ENCODE measurements at places on chromosomes 11 and 22.

- no peak for DNase-seq
Observed at GRCh38 chr11:61972112-61972671, 4.8 kb upstream of the FTH1 start.

DNA sequence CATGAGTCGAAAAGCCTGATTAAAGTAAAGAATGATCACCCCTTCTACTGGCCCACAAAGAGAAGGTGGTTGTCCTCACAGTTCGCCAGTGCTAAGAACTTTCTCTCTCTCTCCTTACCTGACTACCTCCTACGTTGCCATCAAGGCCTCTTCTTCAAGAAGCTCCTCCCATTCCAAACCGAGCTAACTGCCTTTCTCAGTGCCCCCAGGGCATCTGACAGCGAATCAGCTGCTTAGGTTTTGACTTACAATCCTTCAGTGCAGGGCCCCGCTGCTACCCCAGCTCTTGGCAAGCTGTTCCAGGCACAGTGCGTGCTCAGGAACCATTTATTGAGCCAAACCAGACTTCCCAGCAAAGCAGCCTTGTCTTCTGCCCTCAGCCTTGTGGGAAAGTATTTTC, 5.8 kb downstream of the VSTM5 start:
- no peak for DNase-seq

- no peak for DNase-seq
Observed at GRCh38 chr11:33825854-33826560, 51.7 kb upstream of the FBXO3 start.

DNA sequence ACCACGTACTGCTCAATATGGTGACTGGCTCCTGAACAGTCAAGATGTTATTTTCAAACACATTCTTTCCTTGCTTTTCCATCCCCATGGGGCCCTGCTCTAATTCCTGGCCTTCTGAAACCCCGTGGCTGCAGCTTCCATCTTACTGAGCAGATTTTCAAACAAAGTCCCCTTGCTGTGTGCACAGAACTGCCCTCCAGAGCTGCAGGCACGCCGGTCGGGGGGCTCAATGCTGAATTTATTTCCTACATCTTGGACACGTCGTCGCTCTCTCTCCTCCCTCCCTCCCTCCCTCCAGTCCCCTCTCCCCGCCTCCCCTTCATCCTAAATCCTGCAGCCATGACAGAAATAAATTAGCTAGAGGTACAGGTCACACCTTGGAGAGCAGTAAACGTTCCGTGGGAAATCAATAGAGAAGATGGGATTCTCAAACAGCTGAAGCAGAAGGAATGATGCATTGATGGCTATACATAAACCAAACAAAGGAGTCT, 243.1 kb upstream of the BLID start:
- no peak for DNase-seq

DNA sequence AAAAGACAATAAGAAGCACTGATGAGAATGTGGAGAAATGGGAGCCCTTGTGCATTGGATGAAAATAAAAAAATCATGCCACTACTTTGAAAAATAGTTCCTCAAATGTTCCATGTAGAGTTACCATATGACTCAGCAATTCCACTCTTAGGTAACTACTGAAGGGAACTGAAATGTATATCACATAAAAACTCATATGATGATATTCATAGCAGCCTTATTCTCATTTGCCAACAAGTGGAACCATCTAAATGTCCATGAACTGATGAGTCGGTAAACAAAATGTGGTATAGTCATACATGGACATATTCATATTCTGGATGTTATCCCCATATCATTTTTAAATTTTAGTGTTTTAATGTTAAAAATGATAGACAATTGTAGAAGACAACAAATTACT, 3.5 kb downstream of the KRTAP5-9 start:
- no peak for DNase-seq

DNA sequence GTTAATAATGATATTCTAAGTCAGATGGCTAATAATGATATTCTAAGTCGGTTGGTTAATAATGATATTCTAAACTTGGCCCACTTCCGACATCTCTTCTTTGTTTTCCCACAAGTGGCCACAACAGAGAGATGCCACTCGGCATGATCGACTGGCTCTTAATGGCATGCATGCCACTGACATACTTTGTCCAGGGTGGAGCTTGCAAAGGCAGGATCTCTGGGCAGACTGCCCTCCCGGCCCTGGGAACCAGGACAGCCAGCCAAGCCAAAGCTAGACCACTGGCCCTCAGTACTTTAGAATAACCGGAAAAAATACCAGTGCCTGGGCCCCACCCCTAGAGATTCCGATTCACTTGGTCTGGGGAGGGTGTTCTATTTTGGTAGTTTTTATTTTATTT, 78.1 kb downstream of the KIAA1671 start:
- no peak for DNase-seq

DNA sequence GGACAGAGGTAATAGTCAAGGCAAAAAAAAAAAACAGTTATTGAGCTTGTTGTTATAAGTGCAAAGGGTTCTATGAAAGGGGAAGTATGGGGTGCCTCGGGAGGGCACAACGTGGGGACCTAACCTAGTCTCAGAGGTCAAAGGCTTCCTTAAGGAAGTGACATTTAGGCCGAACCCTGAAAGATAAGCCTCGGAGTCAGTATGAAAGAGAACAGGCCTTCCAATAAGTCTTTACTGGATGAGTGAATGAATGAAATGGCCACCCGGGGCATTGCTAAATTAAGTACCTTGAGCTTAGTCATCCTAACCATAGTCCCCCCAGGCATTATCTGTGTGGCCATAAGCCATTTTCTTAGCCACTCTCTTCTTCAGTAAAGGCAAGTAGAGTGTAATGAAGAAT, 19.7 kb downstream of the FLI1 start:
- no peak for DNase-seq

DNA sequence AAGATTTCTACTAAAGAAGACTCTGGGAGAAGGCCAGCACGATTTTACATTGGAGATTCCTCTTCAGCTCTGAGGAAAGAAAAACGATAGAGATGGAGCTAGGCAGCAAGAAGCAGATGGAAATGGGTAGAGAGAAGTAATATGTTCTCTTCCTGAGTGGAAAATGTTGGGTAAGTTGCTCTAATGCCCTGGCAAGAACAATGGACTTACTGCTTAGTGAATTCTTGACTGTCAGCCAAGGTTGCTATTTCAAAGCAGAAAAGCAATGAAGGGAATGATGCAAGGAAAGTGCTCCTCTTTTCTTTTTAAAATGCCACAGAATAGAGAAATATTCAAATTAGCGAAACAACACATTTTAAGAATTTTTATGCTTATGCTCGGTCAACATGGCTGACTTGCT, 38.4 kb upstream of the CWF19L2 start:
- no peak for DNase-seq

DNA sequence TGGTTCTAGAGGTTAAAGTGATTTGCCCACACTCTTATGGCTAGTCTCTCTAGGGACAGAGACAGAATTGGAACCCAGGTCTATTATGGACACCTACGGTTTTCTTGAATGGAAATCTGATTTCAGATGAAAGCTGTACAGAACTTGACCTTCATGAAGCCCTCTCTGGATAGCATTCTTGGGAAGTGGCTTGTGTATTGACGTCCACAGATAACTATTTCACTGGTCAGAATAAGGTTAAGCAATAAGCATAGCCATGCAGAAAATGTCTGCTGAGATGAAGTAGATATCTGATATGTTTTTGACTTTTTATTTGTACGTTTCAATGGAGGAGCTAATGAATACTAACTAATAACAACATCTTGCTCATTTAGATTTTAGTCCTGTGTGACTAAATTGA, 1.1 kb downstream of the TLCD5 start:
- no peak for DNase-seq

DNA sequence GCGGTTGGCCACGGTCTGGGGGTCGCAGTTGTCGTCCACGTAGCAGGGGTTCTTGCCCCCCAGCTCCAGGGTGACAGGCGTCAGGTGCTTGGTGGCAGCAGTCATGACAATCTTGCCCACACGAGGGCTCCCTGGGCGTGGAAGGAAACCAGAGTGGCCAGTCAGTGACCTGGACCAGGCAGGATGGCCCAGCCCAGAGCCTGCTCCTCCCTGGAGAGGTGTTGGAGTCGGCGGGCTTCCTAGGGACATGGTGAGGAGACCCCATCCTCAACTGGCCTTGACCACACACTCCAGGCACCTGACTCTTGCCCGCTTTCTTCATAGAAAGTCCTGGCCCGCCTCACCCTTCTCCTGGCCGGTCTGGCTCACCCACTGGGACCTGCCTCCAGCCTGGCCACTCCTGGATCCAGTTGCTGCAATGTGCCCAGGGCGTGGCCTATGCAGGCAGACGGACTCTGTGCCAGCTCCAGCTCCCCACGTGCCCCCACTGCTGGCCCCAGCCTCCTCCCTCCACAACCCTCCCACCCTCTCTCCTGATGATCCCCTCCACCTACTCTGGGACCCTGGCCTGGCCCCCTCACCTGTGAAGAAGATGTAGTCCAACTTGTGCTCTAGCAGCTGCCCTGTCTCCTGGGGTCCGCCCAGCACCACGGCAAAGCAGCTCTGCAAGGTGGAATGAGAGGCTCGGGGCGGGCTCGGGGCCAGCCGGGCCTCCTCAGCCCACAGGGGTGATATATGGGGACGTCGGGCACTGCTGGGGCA, 8.7 kb downstream of the ALDH3B2 start:
- DNase-seq, result no peak

DNA sequence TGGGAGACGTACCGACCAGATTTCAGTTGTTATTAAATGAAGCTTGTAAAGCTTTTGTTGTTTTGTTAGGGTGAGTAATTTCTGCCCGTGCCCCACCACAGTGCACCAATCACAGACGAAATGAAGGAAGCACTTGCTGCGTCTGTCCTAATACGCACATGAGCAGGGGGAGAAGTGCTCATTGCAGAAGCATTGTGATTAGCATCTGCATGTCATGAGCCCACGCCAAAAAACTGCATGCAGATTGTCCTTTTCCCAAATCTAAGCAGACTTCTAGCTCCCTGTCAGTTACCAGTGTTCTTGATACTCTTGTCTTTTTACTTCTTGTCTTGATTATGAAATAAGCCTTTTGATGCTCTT, 15.5 kb downstream of the RBX1 start:
- no peak for DNase-seq

GRCh38 chr11:66070604-66071380, 720 bp downstream of the PACS1 start:
- DNase-seq, result peak; percentile 28

DNA sequence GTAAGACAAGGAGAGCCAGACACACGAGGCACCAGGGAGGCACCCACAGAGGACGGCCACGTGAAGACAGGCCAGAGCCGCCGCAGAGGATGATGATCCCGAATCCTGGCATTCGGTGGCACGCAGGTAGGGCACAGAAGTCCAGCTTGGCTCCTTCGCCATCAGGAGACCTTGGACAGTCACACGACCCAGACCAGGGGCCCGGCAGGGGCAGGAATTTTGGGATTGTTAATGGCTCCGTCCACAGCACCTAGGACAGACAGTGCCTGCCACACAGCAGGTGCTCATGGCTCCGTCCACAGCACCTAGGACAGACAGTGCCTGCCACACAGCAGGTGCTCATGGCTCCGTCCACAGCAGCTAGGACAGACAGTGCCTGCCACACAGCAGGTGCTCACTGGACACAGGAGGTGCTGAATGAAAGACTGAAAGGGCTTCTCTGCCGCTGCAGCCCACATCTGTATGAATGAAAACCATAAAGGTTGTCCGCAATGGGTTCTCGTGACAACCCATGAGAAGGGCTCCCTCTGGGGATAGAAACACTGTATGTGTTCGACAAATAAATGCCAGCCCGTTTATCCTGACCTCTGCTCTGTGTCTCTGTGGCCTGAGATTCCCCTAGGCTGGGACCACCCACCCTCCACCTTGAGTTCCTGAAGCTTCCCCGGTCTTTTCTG, 341.6 kb downstream of the CTTN start:
- DNase-seq, result no peak

- no peak for DNase-seq
Observed at GRCh38 chr11:35752115-35752514, 89.5 kb downstream of the TRIM44 start.

DNA sequence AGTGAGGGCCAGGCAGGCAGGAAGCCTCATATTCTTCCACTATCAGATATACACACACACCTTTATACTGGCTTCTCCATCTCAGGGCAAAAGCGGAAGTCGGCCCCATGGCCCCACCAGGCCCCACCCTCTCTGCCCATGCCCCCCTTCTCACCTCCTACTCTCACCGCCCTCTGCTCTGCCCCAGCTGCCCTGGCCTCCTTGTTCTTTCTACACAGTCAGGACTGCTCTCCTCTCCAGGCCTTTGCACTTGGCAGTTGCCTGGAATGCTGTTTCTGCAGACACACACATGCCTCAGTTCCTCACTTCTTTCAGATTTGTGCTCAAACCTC, 25.3 kb downstream of the OTOG start:
- no peak for DNase-seq

- DNase-seq, result no peak
Observed at GRCh38 chr11:59247531-59248227, 35.0 kb upstream of the MPEG1 start.

- no peak for DNase-seq
Observed at GRCh38 chr11:1293619-1294015, 15.8 kb downstream of the TOLLIP start.

- DNase-seq, result no peak
Observed at GRCh38 chr11:91778758-91779157, 445.9 kb upstream of the FAT3 start.

GRCh38 chr11:68472778-68473177, 12.2 kb downstream of the PPP6R3 start:
- DNase-seq, result no peak

DNA sequence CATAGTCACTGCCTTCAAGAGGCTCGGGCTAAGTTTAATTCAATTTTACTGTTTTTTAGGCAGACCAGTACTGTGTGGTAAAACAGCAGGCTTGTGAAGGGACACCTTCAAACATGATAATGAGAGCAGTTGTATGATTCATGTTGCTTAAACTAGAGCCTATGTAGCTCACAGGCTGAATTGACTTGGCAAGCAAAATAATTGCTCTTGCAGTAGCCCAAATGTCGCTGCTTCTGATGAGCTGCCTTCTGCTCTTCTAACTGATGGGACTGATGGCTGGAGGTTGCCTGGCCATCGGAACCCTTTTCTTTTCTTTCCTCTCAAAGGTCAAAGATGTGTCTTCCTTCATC, 137.6 kb downstream of the MAML2 start:
- DNase-seq, result no peak

- no peak for DNase-seq
Observed at GRCh38 chr22:33880986-33881385, 39.3 kb downstream of the LARGE1 start.

GRCh38 chr11:75471176-75471973, 38.4 kb upstream of the KLHL35 start:
- no peak for DNase-seq

GRCh38 chr11:518463-519202, 11.6 kb upstream of the RNH1 start:
- DNase-seq, result peak; percentile 79

- no peak for DNase-seq
Observed at GRCh38 chr22:39851606-39852315, 41.8 kb downstream of the ENTHD1 start.

- DNase-seq, result no peak
Observed at GRCh38 chr11:11467312-11467711, 114.3 kb upstream of the CSNK2A3 start.

DNA sequence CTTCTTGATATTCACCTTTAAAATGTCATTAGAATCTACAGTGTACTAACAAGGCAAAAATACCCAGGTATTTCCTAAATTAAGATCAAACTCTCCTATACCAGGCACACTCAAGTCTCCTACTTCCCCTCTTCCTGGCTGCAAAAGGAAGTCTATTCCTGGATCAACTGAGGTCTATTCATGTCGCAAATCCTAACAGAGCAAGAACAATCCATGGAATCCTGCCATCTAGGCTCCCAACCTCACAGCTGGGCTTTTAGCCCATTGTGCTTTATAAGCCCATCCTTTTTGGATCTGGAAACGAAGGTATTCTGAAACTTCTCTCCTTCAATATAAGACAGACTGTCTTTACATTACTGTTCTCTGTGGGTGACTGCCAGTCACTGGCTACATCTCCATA, 161.8 kb downstream of the SOX6 start:
- no peak for DNase-seq
